ENCODE measurements at places on chromosomes 16 and 17.

GRCh38 chr17:42275527-42276358, 448 bp downstream of the STAT5B start:
- no peak for DNase-seq

GRCh38 chr16:15521758-15522509, 87.5 kb downstream of the BMERB1 start:
- no peak for DNase-seq

GRCh38 chr16:46822270-46822669, 8.7 kb downstream of the C16orf87 start:
- DNase-seq: no peak

DNA sequence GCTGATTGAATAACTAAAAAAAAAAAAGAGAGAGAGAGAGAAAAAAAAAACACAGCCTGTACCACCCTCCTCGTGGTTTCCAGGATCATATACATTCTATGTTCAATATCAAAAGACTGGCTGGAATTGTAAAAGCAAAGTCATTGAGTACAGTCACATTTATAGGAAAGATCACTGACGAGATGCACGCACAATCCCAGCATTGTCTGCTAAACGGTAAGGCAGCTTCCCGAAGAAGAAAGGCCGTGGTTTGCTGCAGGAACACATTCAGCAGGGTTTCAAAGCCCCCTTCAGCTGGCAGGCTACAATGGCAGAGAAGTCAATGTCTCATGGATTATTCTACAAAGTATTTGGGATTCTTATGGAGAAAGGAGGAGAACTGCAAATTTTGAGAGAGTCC, 9.3 kb downstream of the NQO1 start:
- DNase-seq: no peak

DNA sequence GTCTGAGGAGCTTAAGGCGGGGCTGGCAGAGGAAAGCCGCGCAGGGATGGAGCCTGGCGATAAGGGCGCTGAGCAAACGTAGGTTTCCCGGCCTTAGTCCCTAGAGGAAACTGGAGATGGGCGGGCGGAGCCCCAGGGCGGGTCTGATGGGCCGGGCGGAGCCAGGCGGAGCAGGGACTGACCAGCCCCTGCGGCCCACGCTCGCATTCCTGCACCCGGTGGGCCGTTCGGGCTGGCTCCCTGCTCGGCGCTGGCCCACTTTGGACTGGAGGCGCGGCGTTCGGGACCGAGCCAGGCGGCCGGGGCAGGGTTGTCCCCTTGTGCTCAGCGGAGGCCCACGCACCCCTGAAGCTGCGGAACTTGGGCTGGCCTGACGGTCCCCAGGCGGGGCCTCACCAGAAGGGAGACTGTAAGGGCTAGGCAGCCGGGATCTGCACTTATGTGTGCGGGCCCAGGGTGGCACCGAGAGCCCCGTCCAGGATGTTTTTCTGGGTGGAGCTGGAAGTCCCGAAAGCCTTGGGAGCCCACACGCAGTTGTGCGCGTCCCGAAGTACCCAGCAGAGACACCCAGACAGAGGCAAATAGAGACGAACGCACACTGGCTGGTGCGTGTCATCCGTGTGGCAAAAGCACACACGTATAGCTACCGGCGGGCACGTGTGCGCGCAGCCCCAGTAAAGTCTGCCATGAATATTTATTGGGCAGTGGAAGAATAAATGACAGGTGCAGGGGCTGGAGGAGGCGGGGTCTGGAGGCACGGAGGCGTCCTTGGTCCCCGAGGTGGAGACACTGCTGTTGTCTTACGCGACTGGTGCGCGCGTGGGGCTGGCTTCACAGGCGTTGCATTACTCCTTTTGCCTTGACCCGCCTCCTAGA, 1.4 kb downstream of the PYDC1 start:
- no peak for DNase-seq

DNA sequence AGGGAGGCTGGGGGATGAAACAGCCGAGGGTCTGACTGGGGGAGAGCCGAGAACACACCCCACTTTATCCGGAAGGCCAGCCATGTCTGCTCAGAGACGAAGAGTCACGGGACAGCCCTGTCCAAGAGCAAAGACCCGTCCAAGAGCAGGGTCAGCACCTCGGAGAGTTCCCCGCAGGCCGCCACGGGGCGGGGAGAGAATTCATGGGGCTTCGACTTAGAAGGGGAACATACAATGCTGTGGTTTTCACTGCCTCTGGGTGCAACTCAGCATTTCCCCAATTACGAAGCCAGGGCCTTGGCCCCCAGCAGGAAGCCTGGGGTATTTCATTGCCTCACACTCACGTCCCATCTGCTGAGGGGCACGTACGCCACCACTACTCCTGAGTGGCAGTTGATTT, 59.3 kb downstream of the JPH3 start:
- DNase-seq: no peak

DNA sequence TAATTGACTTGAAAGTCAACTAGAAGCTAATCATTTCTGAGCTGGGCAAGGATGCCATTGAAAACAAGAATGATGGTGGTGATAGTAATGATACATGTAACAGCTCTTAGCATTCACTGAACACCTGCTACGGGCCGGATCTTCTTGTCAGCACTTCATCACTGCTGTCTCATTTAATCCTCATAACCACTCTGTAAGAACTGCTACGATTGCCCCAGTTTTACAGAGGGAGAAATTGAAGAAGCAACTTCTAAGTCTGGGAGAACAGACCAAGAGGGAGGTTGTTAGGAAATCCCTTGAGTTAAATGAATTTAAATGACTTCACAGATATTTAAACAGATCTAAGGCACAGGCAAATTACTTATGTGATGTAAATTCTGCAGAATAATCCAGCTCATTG, 7.0 kb upstream of the GAN start:
- no peak for DNase-seq

DNA sequence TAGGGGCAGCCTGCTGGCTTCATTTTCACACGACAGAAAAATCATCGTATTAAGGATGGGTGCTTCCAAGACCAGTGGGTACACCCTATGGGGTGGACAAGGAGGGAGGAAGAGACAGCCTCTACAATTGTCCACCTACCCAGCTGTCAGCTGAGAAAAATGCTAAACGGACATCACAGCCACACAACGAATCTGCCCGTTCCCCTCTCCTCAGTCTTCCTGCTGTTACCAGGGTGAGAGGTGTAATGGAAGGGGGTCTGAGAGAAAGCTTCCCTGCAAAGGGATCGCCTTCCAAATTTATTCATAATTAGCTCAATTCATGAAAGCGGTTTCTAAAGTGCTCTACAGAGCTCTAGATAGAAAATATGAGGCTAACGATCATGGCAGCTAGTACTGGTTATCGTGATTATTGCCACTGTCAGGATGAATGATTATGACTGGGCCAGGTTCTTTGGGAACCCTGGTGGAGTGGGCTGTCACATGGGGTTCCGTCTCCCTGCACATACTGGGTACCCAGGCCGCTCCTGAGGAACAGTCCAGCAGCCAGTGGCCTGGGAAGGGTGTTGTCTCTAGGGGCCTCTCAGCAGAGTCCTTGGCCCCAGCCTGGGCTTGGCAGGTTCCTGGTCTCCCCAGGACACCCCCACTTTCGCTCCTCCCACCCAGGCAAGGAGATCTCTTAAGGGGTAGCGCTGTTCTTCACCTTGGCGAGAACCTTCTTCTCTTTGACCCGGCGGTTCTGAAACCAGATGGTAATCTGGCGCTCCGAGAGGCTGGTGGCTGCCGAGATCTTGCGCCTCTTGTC, 2.2 kb downstream of the HOXB13 start:
- no peak for DNase-seq

- DNase-seq: peak; percentile 78
Observed at GRCh38 chr16:67150833-67151396, at the start of gene B3GNT9. B3GNT9 (minus strand) TSS chr16:67150998; CDS start chr16:67150485, 513 bp downstream.

- no peak for DNase-seq
Observed at GRCh38 chr17:61389670-61390478, 9.8 kb upstream of the TBX2 start.

- no peak for DNase-seq
Observed at GRCh38 chr17:3907483-3908216, 8.6 kb downstream of the P2RX1 start.

DNA sequence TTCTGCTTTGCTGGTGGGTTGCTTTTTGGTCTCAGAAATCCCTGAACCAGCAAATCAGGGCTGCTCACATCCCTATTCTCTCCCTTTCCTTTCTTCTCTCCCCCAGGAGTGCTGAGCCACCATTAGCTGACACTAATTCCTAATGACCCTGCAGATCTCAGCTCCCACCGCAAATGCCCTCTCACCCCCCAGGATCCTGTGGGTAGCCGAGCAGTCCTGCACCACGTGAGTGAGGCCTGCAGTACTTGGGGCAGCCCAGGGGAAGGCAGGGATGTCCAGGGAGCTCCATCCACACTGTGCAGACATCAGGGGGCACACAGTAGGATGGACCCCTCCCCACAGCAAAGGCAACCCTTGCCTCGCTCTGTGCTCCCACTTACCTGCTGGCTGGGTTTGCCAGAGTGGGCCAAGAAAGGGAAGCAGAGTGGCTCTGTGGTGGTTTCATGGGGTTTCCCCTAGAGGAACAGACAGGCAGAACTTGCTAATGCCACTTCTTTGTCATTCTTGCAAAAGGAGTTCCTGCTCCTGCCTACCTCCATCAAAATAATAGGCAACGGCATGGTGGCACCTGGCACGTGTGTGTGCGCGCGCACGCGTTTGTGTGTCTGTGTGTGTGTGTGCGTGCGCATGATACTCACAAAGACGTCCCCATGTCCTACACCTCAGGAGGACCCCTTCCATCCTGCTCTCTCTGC, 135.6 kb downstream of the GAS7 start:
- DNase-seq: no peak

GRCh38 chr16:21156767-21157467, 1.6 kb upstream of the LDAF1 start:
- DNase-seq: peak; percentile 46

DNA sequence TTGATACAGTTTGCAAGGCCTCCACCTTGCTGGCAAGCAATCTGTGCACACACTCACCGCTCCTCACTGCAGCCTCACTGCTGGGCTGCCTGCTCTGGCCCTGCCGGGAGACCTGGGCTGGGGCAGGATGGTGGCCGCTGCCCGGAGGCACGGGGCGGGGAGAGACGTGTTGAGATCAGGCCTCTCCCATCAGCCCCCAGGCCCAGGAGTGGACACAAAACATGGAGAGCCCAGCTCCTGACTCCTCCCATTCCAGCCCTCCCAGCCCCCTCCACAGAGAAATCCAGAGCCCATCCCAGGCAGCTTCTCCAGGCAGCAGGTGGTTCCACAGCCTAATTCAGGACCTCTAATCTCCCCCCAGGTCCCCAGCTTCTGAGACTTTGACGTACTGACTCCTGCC, 23.1 kb upstream of the RPL38 start:
- DNase-seq: no peak

GRCh38 chr17:78831688-78832540, 8.7 kb downstream of the USP36 start:
- no peak for DNase-seq

- no peak for DNase-seq
Observed at GRCh38 chr16:50269061-50269705, 2.8 kb downstream of the ADCY7 start.

GRCh38 chr17:30316736-30317135, 17.1 kb downstream of the TMIGD1 start:
- no peak for DNase-seq

DNA sequence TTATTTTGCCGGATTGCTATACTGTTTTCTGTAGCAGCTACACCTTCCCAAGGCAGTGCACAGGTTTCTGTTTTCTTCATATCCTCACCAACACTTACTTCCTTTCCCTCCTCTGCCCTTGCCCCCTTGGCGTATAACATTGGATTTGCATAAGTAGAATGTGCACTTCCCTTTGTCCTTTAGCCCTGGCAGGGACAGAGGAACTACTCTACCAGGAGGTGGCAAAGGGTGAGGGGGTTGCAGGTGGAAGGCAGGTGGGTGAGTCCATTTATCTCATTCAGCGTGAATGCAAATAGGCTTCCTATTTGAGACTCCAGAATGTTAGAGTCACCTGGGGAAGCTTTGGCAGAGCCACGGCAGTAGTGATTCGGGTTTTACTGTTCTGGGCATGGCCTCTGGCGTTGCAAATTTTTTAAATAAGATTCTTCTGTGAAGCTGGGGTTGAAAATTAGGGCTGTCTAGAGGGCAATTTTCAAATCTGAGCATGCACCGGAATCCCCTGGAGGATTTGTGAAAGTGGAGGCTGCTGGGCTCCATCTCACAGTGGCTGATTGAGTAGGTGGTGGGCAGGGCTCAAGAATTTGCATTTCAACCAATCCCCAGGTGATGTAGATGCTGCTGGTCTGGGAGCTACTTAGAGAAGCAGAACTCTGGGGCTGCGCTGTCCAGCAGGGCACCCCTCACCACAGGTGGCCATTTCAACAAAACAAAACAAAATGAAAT, 84.7 kb downstream of the PLCG2 start:
- peak; percentile 51 for DNase-seq

DNA sequence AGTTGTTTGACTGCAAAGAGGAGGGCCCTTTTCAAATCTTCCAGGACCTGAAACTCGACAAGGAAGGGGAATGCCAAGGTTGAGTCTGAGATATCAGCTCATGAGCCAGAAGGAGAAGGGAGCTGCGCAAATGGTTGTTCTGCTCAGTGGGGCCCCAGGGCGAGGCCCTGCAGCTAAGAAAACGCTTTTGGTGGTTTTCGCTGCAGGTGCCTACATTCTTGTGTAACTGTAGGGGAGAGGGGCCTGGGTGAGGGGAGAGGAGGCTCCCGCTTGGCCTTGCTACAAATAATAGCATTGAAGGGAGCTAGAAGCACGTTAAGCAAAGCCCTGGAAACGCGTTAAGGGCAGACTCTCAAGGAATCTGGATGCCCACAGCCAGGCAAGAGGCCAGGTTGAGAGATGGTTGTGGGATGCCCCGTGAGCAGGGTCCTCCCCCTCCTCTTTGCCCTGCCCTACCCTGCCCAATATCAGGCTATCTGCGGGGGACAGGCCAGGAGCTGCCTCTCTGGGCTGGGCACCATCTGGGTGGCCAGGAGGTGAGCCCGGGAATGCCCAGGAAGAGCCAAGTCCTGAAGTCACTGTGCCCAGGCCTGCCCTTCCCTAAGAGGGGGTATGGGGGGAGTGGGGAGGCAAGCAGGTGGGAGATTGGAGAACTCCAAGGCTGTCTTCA, 21.9 kb downstream of the GPR142 start:
- no peak for DNase-seq

GRCh38 chr17:33674685-33675084, 381.6 kb upstream of the ASIC2 start:
- peak; percentile 31 for DNase-seq
